ENCODE measurements at places on chromosomes 1 and 21.

DNA sequence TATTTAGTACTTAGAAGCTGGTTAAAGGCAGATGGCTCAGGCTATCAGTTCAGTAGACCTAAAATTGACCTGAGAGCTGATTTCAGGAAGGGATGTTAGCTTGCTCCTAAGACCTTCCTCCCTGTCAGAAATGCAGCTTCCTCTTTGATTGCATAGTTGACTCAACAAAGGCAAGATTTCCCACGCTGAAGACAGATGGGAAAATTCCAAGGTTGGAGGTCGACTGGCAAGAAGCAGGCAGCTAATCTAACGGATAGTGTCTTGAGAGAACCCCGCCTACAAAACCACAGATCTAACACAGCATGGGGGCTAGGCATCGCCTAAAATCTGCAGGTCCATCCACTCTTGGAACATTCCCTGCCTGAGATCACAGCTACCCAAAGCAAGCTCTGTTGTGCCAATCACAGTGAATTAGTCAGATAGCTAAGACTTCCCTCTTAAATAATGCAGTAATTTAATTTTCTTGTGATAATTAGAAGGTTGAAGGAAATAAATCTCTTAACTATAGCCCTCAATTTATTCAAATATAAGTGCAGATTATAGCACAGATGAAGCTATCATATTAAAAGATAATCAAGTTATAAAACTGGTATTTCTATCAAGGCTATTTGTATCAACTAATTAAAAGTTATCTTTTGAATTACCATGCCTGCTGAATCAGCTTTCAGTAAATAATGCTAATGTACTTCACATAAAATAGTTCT is 357.8 kb upstream of the SGIP1 start:
- no peak for DNase-seq

DNA sequence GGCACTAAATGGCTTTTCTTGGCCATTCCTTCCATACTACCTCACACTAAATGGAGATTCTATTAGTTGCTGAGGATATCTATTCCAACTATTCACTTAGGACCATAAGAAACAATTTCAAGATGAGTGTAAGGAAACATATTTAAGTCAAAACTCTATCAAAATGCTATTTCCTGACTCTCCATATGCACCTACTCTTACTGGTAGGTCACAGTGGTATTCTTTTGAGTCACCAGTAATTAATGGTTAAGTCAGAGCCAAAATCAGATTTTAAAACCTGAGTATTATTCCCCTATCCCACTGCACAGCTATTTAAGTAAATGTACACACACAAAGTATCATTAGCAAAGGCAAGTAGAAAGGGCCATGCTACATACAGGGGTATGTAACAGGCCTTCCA is 50.3 kb downstream of the ARID4B start:
- no peak for DNase-seq

DNA sequence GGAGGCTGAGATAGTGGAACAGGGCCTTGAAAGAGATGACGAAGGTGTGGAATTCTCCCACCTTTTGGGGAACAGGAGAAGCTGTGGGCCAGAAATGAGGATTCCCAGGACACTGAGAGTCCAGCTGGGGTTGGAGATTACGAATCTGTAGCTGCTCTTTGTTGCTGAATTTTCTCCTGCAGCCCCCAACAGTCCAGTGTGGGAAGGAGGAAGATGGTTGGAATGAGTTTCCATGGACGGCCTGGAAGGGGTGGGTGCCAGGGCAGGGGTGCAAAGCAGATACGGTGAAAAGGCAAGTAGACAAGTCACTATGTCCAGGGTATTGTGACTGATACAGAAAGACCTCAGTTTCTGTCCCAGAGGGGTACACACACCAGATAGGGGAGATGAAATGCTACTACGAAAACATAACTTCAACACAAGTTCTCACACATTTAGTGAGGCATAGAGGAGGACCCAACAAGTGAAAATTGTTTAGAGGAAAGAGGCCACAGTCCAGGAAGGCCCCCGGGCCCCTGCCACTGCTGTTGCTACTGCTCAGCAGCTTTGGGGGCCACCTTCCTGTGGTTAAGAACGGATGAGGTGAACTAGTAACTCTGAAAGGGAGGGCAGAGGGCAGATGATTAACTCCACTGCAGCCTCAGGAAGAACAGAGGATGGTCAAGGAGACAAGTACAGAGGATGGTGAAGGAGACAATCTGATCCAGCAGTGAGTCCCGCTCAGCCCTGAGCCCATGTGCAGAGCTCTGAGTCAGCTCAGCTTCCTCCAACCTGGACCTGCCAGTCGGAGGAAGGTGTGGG is 7.3 kb downstream of the CD244 start:
- peak; percentile 27 for DNase-seq

DNA sequence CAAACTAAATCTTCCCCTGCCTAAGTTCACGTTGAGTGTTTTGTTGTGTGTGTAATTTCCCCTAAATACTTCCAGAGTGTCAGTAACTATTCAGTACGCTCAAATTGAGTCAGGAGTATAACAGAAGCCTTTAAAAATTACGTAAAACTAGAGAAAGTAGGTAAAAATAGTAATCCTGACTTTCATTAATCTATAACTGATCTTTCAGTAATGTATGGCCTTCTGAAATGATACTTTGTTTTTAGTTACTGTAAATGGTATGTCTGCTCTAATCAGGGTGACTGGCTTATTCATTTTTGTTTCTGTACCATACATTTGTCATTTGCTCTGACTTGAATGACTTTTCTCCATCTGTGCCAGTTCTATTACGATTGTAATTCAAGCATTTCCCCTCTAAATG is 29.4 kb downstream of the MIER1 start:
- no peak for DNase-seq

- no peak for DNase-seq
Measured at GRCh38 chr1:211633524-211633846, 41.9 kb downstream of the NEK2 start.

Data from T-helper 2 cell (primary cell).